NCI-H1436 (cell line): ENCODE measurements at places on chromosomes 1 and 21.

DNA sequence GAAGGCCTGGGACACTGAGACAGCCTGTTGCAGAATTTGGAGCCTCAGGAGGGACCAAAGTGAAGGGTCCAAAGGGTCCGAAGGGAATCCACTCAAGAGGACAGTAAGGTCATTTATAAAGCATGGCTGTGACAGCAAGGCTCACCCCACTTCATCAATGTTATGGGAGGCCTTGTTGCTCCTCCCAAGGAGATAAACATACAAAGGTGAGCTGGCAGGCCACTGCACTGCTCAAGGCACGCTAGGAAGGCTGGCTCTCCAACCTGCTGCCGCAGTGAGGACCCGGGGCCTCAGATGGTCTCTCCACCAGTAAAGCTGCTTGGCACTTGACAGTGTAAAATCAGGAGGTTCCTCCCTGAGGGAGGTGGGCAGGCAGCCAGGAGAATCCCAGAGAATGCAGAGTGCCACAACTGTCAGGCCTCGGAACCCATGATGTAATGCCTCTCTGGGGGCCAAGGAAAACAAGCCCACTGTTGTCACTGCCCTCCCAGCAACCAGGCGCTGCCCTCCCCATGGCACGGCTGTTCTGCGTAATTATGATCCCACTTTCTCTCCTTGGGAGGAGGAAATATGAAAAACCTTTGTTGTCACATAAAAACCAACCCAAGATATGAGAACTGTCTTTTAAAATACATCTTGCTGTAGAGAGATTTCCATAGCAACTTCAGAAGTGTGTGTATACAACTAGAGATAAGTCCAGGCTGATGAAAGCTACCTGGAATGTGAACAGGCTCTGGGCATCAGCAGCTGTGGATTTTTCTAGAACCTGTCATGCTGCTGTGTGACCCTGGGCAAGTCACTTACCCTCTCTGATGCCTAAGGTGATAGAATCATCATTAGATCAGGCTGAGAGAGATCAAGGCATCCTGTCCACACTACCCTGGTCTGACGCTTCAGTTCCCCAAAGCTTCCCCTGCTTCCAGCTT is 102.5 kb downstream of the KCNN3 start:
- DNase-seq: no peak

GRCh38 chr1:229139331-229140118 is 131.4 kb upstream of the RAB4A start:
- no peak for DNase-seq

GRCh38 chr1:235724730-235725129 is 75.1 kb upstream of the GNG4 start:
- DNase-seq: no peak

DNA sequence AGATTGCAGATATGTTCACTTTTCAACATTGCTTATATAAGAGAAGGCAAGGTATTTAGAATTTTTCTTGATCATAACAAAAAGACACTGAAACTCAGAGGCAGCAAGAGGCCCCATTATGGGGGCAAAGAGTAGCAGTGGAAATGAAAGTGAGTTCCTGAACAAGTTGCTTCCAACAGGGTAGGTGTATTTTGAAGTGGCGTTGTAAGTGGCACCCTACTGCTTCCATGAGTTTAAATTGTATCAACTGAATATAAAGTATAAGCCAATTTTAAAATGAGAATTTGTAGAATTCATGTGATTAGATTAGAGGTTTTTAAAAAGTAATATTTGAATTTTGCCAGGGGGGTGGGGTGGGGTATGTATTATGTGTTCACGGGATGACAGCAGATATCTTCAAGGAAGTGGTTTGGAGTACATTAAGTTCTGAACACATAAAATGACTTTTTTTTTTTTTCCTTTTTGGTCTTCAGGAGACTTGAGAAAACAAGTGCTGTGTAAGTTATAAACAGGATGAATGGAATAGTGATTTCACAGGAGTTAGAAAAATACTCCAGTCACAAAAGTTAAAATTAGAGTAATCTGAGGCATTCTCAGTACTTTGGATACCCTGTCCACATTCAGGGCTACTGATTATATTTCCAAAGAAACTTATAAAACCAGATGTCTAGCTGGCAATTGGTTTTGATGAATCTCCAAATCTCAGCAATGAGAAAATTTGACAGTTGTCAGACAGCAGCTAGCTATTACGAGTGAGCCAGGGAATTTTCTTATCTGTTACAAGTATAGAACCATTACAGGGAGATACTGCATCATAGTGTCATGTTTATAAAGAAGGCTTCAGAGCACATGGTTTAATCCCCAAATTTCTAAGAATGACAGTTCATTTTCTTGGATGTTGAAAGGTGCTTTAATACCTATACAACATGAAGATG is 182.0 kb downstream of the ST6GALNAC3 start:
- no peak for DNase-seq

GRCh38 chr1:201751872-201752271 is 77.1 kb upstream of the IPO9 start:
- no peak for DNase-seq

DNA sequence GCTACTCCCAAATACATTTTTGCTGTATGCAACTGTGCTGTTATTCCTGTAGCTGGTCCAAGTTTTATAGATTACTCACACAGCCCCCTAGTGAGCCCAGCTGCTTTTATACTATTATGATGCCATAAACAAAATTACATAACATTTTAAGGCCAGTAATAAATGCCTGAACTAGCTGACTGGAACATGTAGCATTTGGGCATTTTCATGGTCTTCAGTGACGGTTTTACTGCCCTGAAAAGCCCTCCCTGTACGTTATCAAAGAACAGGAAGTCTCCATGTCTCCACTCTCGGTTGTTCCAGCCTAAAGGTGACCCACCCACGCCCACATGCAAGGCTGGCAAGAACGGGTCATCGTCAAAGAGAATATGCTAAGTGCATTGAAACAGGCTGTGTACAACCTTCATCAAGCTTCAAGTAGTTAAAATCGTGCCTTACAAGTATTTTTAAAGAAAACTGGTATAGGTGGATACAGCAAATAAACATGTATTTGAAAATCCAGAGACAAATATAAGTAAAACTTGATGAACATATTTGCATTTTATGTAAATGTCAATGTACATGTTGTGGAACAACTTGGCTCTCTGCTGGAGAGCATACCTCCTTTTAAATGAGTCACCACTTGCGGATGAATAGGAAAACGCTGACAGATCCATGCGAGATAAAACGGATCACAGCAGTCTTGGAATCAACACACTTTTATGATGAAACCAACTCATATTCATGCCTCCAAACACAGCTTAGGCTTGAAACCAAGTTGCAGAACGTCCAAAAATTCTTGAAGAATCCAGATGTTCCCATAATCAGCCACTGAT is 520.5 kb downstream of the SMYD3 start:
- no peak for DNase-seq

- no peak for DNase-seq
Observed at GRCh38 chr1:242216368-242216767, 217.5 kb upstream of the MAP1LC3C start.

- DNase-seq: no peak
Observed at GRCh38 chr1:165605246-165605645, 25.8 kb upstream of the MGST3 start.

GRCh38 chr1:89844241-89844807 is 23.5 kb downstream of the LRRC8D start:
- no peak for DNase-seq

GRCh38 chr1:209761011-209761635 is 5.3 kb downstream of the TRAF3IP3 start:
- no peak for DNase-seq

GRCh38 chr1:184412472-184412871 is 25.6 kb downstream of the C1orf21 start:
- DNase-seq: no peak

DNA sequence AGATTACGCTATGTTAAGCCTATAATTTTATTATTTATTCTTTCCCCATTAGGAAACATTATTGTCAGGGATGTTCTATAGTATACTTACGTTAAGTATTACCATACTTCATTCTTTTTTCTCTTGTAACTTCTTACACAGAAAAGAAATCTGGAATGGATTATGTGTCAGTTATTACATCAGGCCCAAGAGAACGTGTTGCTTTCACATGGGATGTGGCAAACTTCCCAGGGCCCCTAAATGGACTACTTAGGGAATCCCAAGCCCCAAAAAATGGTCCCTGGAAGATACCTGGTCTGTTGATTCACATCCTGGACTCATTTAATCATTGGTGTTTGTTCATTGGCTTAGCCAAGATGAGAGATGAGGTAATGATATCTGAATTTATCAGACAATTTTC is 249.8 kb downstream of the NRIP1 start:
- DNase-seq: no peak
